Frontal cortex (tissue), 4 donors: ENCODE measurements at places on chromosomes 4 and X.
A peak's percentile ranks its signal among the peaks of the same experiment; 100 is the strongest.

- DNase-seq, result no peak
Measured at GRCh38 chr4:153809307-153809706, 20.4 kb upstream of the SFRP2 start.

DNA sequence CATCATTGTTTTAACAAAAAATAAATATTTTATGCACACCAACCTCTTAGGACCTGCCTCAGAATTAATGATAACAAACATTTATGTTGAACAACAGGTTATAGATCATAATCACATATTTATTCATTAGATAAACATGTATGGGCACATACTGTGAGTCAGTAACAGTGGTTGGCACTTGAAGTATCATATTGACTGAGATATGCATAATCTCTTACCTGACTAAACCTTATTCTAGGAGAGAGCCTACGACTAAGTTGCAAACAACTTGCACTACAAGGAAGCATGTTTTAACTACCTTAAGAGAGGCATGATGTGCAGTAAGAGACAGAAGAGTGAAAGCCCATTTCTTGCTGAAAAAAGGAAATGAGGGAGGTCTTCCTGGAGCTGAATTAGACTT lies 6.5 kb upstream of the DACH2 start:
- DNase-seq, result no peak

DNA sequence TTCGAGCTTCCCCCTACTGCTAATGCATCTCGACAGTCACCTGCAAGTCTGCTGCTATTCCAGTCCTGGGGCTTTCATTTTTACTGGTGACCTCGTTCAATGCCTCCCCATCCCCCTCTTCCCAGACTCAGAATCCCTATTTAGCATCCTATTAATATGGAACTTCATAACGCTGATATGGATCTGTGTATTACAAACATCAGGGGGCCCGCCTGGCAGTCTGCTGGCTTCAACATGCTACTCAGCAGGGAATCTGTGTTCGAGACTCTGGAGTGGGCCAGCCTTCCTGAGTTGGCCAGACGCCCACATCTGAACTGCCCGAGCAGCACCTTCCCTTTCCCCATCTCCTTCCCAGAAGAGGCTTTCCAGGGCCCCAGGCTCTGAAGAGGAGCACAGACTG lies 173.9 kb upstream of the PPARGC1A start:
- DNase-seq, result no peak

DNA sequence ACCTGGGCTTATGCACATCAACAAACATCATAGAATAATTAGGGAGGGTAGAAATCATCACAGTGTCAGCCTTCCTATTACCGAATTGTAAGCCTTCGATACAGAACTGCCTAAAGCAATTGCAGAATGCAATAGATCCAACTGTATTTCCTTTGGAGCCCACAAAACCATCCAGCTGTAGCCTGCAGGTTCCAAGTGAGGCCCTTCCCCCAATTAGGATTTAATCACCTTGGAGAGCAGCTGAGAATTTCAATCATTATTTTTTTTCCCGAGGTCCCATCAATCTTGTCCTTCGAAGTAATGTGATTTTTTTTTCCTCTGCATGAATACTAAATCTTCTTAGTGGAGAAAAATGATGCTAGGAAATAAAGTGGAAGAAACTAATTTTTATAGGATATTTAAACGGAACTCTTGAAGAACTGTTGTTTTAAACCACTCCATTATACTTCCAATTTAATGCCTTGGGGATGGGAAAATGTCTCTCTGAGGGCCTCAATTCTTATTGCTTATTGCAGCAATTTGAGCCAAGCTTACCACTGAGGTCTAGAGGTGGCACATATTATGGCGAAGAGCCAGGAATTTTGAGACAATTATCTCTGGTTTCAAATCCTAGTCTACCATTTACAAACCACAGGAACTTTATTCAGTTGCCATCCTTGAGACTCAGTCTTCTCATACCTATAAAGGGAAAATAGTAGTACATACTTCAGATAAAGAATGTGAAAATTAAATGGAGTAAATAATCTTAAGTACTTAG lies 953.4 kb upstream of the IGFBP7 start:
- DNase-seq, result no peak

DNA sequence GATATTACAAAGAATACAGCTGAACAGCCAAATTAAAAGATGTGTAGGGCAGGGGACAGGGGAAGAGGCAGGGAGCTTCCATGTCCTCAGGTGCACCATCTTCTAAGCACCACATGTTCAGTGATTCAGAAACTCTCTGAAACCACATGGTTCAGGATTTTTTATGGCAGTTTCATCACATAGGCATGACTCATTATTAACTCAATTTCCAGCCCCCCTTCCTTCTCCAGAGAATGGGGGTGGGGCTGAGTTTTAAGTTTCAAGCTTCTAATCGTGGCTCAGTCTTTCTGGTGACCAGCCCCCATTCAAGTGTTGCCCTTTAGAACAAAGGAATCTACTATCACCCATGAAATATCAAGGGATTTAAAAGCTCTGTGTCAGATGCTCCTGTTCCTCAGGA lies 317.8 kb upstream of the GALNT7 start:
- DNase-seq, result no peak

DNA sequence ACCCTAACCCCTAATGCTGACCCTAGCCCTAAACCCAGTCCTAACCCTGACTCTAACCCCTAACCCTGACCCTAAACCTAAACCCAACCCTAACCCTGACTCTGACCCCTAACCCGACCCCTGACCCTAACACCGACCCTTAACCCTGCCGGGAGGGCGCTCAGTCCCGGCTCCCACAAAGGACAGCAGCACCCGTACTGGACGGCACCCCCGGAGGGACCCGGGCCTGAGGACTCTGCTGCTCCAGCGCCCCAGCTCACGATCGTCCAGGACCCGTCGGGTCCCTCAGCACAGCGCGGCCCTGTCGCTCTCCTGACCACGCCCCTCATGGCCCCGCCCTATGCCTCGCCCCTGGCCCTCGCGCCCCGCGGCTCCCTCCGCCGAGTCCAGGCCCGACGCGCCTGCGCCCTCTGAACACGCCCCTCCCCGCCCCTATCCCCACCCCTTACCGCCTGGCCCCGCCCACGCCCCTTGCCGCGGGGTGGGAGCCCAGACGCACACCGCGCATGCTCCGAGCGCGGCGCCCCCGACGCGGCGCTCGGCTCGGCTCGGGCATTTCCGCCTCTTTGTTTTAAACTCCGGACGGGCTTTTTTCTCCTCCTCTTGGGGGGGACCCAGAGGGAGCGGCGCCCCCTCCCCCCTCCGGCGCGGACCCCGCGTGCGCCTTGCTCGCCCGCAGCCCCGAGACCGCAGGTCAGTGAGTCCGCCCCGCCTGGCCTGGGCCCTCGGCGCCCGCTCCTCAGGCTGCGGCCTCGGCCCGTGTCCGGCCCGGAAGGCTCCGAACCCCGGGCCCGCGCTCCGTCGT lies at the start of gene PCGF3:
PCGF3 (plus strand) TSS at position 555 of the 805 bp plus-strand sequence. CDS start 27,849 bp downstream, outside the sequence.
- DNase-seq, result peak; percentile 100

DNA sequence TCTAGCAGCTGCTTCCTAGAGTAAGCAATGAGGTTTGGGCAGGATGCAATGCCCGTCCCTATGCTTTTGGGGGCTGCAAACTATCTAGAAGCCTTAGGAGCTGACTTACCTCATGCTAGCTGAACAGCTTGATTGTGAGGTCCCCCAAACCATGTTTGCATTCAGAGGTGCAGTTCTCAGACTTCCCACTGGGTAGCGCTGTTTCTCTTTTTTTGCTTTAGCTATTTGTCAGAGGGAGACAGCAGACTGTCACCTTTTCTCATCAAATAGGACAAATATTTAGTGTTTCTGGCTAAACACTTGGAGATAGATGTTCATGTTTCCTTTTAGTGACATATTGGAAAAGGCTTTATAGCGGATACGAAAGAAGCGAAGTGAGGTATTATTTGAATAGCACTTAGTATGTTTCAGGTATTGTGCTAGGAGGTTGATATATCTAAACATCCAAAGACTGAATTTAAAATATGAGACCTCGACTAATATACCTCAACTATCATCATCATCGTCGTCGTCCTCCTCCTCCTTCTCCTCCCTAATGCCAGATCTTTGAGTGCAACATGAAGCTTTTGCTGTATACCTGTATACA lies 18.7 kb upstream of the TMEM192 start:
- peak; percentile 62 for DNase-seq

DNA sequence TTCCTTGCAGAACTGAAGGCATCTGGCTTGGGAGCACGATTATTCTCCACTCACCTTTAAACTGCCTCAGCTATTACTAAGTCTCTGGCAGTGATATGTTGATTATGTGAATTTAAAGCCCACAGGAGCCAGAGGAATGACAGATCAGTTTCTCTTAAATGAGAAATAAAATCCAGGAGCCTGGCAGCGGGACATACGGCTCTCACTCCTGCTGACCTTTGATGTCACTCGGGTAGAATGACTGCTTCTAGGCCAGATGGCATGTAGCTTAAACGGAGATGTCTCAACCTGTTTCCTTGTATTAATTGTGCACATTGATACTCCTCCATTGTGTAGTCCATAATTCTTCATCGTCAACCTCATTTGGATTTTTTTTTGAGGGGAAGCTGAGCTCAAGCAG lies 4.0 kb upstream of the CBLL2 start:
- DNase-seq, result no peak

DNA sequence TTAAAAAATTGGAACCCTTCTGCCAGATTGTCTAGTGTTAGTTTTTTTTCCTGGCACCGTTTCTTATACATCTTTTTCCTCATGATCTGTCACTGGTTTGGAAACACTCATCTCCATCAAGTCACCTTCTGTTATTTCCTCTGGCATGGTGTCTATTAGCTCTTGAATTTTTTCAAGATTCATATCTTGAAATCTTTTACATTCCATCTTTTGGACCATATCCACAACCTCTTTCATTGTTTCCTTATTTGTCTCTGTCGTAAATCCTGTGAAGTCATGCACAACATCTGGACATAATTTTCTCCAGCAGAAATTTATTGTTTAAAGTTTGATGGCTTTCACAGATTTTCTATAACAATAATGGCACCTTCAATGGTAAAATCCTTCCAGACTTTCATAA lies 10.2 kb upstream of the TMEM185A start:
- DNase-seq, result no peak

DNA sequence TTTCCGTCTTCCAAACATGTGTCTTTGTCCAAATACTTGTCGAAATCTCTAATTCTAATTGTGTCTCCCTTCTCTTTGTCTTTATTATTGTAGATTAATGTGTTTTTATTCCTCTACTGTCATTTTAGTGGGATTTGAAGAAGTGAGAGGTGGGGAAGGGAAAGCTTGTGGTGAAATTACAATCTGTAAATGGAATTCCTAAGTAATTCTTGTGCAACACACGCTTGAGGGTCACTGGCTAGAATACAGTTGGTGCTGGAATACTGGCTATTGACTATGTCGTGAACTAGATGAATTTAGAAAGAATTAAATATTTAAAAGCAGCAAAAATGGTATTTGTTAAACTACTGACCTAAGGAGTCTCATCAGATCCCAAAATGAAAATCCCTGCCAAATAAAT lies 10.7 kb upstream of the FNIP2 start:
- DNase-seq, result no peak

DNA sequence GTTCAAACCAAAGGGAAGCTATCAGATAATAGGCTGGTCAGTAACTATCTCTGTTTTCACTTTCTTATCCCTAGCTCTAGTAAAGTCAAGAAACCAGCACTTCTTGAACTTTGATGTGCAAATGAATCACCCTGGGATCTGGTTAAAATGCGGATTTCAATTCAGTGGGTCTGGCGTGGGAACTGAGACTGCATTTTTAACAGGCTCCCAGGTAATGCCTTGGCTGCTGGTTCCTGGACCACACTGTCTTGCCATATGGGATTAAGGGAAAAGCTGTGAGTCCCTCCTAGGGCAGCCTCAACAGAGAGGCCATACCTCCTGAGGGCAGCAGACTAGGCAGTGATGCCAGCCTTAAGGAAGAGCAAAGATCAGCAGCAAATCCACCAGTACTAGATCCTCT lies 1.7 kb downstream of the RNF175 start:
- no peak for DNase-seq

GRCh38 chr4:147453561-147454141 lies 27.2 kb upstream of the EDNRA start:
- no peak for DNase-seq

DNA sequence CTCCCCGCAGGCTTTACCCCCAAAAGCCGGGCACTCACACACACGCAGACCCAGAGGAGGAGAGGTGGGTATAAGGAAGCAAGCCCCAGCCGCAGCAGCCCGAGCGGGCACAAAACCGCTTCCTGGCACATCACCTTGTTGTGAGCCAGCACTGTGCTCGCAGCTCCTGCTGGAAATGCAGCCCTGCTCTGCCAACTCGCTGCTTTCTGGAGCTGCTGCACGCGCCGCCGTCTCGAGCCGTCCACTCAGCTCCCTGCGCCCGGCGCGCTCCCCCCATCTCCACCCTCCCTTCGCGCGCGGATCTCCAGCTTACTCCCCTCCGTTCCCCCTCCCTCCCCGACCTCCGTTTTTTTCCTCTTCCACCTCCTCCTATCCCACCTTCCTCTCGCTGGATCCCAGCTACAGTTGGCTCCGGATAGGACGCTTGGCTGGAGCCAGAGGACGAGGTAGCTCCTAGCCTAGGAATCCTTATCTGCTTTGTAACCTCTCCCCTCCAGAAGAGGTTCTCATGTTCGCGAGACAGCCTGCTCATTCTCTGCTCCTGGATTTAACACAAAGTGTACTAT lies at the start of gene SPOCK3:
SPOCK3 (minus strand) TSS at position 179 of the 566 bp plus-strand sequence.
- peak; percentile 52 for DNase-seq

- no peak for DNase-seq
Measured at GRCh38 chr4:30755346-30755745, 35.2 kb downstream of the PCDH7 start.

DNA sequence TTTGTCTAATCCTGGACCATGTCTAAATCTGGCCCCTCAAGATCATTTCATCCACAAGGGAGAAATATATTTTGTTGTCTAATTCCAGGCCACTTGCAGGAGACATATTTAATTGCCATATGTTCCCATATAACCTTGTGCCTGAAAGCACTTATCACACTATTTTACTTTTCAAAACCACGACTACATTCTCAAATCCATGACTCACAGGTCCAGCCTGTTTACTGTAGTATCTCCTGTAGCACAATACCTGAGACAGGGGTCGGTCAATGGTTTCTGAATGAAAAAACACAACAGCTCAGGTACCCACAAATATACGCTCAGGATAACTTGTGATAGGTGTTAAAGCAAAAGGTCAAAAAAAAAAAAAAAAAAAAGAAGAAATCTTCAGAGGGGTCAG lies 60.9 kb downstream of the SEC24D start:
- DNase-seq, result no peak

DNA sequence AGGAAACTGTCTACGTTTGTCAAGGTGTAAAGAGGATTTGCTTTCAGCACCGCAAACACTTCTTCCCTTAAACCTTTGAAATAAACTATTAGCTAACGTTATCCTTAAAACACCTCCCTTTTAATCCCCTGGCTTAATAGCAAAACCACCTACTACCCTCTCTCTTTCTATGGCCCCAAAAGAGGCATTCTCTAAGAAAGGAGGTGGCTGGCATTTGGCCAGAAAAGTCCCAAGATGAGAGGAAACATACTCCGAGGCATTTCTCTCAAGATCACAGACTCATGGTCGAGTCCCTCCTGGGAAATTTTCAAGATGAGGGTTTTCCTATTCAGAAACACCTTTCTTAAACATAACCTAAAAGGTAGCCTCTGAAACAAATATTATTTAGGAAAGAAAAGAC lies 60.6 kb upstream of the VCX3B start:
- DNase-seq, result no peak
